Left renal cortex interstitium (tissue), 4 donors: ENCODE measurements at places on chromosomes 12 and 14.

DNA sequence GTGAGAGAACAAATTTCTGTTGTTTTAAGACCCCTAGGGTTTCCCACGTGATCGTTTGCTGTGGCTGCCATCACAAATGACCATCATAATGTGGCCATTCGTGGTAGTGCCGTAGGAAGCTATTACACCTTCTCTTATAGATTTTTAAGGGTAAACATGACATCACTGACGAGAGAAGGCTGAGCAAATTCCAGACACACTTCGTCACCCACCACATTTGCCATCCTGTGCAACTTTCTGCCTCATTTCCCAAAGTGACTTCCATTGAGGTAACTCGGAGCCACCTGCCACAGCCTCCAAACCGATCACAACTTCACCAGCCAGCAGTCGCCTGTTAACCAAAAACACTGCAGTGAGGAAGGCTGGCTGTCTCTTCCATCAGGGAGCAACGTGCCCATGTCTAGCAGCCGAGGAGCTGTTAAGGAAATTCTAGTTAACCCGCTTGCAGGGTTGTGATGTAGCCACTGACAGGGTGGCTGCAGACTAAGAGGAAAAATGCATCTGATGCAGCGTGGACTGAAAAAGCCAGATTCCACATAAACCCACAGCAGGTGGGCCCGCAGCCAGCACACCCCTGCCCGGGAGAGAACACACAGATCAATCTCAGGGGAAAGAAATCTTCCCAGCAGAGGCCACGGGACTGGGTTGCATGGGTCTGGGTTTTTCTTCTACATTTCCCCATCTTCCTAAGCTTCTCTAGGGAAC lies 44.6 kb downstream of the CCDC85C start:
- DNase-seq: no peak

- no peak for DNase-seq
These were observed 92.8 kb downstream of the TRAFD1 start for GRCh38 chr12:112218150-112218549.

DNA sequence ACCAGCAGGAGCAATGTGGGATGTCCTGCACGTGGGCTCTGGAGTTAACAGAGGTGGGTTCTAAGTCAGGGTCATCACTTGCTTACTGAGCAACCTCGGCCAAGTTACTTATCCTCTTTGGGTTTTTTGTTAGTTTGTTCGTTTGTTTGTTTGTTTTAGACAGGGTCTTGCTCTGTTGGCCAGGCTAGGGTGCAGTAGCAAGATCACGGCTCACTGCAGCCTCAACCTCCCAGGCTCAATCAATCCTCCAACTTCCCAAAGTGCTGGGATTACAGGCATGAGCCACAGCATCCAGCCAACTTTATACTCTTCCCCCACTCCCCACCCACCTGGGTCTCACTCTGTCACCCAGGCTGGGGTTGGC lies 78.4 kb downstream of the SETD3 start:
- DNase-seq: no peak

- DNase-seq: no peak
These were observed 95.2 kb downstream of the GCH1 start for GRCh38 chr14:54807428-54807827.

- no peak for DNase-seq
These were observed 60.2 kb downstream of the PLXNC1 start for GRCh38 chr12:94208622-94208966.

DNA sequence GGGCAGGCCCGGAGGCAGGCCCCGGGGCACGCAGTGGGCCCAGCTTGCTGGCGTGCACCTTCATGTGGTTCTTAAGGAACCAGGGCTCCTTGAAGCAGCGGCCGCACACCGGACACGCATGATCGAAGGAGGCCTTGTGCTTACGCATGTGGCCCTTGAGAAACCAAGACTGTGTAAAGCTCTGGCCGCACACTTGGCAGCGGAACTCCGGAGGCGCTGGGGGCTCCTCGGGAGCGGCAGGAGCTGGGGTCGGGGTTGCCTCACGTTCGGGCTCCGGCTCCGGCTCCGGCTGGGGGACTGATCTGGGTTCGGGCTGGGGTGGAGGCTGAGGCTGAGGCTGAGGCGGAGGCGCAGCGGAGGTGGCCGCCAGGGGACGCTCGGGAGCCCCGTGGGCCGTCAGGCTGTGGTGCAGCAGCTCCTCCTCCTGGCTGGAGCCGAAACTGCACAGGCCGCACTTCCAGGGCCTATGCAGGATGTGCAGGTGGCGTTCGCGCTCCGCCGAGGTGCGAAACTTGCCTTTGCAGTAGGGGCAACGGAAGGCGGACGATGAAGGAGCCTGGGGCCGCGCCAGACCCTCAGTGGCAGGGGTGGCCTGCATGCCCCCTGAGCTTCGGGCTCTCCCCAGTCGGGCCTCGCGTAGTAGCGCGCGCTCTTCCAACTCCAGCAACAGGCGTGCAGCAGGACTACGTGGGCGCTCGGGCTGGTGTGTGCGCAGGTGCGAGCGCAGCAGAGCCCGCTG lies 6.0 kb downstream of the ZNF219 start:
- DNase-seq: no peak

GRCh38 chr14:56115976-56116893 lies 2.0 kb upstream of the PELI2 start:
- DNase-seq: no peak

DNA sequence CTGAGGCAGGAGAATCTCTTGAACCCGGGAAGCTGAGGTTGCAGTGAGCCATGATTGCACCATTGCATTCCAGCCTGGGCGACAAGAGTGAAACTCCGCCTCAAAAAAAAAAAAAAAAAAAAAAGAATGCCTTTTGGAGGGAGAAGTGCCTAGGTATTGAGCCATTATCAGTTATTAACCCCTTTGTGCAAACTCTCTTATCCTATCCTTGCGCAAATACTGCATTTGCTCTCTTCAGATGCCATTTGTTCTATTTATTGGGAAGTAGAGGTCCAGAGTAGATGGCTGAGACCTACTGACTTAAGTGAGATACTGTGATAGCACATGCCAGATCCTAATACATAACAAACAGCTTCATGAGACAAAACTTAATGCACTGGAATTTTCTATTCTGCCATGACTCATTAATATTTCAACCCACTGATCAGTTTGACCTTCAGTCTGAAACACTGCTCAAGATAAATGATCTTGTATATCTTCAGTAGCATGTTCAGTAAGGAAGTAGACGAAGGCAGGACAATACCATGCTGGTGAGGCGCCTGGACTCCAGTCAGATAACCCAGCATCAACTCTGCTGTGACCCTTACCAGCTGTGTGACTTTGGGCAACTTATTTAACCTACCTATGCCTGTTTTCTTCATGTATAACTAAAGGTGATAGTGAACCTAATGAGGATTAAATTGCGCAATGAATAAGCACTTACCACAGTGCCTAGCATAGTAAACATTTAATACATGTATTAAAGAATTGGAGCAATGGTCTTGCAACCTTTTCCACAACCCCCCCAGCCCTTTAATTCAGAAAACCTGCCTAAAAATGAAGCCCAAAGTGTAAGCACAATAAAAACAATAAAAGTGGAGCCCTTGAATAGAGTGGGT lies 5.7 kb upstream of the DNAAF2 start:
- no peak for DNase-seq

DNA sequence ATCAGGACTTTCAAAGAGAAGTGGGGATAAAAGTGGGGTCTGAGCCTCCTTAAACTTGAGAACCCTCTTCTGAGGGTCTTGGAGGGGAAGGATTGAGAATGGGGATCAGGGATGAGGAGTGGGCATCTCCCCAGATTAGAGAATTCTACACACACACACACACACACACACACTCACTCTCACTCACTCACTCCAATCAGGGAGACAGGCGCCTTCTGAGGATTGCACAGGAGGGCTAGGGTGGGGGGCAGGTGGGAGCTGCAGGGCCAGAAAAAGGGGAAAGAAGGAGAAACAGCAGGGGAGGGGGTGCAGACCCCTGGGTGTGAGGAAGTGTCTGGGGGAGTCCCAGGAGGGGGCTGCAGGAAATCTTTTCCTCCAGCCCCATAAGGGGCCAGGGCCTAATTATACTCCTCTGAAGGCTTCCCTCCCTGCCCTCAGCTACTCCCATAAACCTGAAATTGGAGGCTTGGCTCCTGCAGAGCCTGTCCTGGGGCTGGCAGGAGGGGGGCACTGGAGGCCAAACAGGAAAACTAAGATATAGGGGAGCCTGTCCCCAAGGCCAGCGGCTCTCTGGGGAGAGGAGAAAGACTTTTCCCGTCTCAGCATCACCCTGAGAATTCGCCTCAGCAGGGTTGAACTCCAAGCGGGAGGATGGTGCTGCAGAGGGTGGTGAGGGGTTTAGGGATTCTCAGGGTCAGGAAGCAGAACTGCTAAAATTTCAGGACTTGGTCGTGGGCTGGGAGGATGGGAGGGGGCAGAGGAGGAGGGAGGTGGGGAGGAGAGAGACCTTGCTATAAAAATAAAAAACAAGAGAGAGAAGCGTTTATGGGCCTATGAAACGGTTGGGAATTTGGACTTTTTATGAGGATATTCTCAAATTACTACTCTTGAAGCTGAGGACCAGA lies 1.6 kb downstream of the HOXC9 start:
- no peak for DNase-seq

DNA sequence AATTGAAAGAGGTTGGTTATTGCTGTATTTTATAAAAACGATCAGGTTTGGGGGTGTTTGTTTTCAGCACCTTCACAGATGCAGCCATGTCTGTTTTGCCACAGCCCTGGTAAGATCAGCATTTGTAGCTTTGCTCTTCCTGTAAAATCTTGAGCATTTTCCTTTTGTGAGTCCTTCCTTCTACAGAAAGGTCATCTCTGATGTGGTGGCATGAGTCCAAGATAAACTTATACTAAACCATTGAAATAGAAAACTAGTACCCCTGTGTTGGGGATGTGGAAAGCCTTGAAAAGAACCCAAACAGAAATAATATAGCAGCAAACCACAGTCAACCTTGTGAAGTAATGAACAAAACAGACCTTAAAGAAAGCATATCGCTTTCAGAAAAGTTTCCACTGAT lies 85.5 kb downstream of the TGFB3 start:
- DNase-seq: no peak

DNA sequence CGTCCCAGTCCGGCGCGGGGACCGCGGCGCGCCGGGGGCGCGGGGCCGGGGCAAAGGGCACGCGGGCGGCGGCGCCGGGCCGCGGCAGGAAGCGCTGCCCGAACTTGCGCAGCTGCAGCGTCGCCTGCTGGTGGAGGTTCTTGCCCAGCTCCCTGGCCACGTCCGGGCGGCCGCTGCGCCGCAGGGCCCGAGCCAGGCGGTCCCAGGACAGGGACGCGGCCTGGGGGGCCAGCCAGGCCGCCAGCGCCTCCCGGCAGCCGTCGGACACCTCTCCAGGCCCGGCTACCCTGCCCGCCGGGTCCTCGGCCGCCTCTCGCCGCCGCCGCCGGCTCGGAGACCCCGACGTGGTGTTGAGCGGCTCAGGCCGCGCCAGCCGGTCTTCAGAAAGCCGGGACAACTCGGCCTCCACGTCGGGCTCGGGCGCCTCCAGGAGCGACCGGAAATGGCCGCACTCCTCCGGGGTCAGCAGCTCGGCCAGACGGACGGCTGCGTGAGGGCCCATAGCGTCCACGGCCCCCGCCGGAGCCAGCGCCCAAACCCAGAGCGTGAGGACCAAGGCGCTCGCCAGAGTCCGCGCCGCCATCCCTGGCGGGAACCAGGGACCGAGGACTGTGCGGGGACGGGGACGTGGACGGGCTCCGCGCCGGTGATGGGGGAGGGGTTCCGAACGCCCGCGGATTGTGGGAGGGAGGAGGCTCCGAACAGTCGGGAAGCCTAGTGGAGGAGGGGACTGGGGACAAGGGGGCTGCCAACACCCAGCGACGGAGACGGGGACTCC lies 34.0 kb downstream of the FIGNL2 start:
- peak; percentile 76 for DNase-seq

- no peak for DNase-seq
These were observed 21.7 kb downstream of the TMBIM6 start for GRCh38 chr12:49763006-49763591.

DNA sequence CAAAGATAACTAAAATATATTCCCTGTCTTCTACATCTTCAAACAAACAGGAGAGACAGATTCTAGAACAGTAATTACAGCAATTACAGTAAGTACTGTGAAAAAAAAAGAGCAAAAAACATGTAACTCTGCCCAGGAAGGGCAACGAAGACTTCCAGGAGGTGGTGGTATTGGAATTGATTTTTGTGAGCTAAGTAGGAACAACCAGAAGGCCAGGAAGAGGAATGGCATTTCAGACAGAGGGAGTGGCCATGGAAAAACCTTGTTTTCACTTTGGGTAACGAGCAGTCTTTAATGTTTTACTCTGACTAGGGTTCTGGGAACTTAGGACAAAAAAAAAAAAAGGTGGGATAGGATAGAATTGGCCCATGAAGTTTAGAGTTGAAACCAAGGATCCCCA lies 196.3 kb upstream of the PLEKHG7 start:
- DNase-seq: no peak

- no peak for DNase-seq
These were observed 107.7 kb downstream of the UNC79 start for GRCh38 chr14:93538413-93538812.

GRCh38 chr12:93585247-93585646 lies 12.8 kb downstream of the SOCS2 start:
- no peak for DNase-seq

DNA sequence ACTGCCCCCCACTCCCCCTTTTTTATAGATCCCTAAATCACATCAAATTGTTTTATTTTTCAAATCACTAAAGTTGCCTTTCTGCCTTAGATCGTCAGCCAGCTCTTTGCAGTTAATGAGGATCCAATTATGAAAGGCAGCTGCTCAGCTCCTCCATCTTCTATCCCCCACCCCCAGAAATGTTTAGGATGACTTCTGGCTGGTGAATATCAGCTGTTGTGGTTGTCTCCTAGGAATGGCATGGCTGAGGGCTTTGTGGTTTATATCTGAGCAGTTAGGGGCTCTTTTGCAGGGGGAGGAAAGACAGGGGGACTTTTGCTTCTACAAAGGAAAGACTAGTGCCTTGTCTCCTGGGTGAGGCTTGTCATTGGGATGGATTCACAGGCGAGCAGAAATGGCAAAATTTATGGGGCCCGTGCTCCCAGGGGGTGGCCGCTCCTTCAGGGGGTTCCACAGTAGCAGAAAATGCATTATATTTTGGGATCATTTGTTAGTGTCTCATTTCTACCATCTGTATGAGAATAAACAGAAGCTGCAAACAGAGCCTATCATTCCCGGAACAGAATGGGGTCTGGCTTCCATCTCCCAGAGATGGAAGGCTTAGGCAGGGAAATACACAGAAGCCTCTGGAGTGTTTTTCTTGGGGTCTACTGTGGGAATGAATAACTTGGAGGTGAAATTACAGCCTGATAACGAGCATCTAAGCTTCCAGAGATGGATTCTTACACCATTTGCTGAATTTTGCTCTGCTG lies 6.5 kb downstream of the JDP2 start:
- DNase-seq: no peak

DNA sequence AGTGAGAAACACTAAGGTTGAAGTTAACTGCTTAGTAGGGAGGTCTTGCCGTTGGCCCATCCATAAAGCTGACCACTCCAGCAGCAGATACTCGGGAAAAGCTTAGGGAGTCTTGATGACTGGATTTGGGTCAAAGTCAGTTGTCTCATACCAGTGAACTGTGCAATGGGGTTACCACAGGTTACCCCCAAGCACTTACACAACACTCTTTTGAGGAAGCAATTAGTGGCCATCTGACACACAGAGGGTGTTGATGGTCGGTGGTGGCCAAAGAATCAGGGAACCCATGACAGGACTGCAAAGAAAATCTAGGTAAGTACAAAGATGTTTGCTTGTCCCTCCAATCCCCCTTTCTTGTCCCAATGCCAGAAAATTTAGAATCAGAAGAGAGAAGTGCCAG lies 410.2 kb downstream of the APAF1 start:
- DNase-seq: no peak
